Stimulated activated CD4-positive, alpha-beta T cell treated with anti-CD3 and anti-CD28 coated beads, Interleukin-15, amount 100 ng/mL, for 1 hour (primary cell): ENCODE measurements at places on chromosomes 13 and 19.

GRCh38 chr13:73351730-73352129 lies 292.9 kb downstream of the KLF5 start:
- DNase-seq = no peak

- DNase-seq = no peak
Observed at GRCh38 chr13:94382517-94382916, 97.0 kb downstream of the DCT start.

GRCh38 chr19:14563989-14564651 lies 7.7 kb downstream of the NDUFB7 start:
- no peak for DNase-seq

GRCh38 chr13:30186634-30187415 lies 120.5 kb downstream of the KATNAL1 start:
- DNase-seq = no peak

GRCh38 chr13:19864746-19865309 lies 1.4 kb upstream of the ZMYM5 start:
- DNase-seq = peak; percentile 35

- no peak for DNase-seq
Observed at GRCh38 chr13:80010286-80010831, 330.6 kb downstream of the SPRY2 start.

DNA sequence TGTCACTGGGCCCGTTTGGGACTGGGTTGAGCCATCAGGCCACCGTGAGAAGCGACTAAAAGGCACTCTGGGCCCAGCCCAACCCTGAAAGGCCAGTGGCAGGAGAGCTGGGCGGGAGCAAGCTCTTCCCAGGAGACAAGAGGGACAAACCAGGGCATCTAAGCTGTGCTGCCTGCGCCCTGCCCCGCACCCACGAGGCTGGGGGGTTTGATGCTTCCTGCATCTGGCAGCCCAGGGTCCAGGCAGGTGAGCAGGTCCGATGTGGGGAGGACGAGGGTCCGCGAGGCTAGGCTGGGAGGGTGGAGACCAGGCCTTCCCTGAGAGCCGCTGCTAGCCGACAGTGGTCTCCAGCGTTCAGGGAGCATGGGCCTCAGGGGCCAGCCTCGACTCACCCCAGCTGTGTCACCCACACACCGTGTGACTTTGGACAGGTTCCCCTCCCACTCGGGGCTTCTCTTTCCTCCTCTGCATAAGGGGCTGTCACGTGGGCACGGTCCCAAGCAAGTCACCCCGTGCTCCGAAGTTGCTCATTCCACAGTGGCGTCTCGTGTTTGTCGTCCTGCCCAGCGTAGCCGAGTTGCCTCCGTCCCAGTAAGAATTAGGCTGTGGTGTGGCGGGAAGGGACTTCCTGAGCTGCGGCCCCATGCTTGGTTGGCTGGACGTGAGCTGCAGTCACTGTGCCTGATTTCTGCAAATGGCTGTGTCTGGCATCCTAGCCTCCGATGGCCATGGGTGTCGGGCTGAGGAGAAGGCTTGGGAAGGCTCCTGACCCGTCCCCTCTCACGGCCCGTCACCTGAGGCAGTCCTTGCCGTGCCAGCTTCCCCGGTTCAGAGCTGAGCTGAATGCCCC lies 15.8 kb downstream of the PLIN4 start:
- DNase-seq = no peak

DNA sequence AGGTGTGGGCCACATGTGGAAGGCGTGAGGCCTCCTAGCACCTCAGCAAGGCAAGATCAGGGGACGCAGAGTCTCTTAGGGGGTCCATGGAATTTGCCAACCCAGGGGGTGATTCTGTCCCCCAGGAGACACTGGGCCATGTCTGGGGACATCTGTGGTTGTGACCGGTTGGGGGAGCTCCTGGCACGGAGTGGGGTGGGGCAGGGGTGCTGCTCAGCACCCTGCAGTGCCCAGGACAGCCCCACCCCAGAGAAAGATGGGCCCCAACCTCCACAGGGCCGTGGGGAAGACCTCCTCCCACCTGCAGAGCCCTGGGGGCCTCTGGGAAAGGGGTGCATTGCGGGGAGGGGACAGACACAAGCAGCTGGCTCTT lies 4.0 kb downstream of the MKNK2 start:
- no peak for DNase-seq

- no peak for DNase-seq
Observed at GRCh38 chr19:4774136-4774535, 17.4 kb upstream of the FEM1A start.

- DNase-seq = no peak
Observed at GRCh38 chr13:41603917-41604316, 146.6 kb downstream of the RGCC start.

DNA sequence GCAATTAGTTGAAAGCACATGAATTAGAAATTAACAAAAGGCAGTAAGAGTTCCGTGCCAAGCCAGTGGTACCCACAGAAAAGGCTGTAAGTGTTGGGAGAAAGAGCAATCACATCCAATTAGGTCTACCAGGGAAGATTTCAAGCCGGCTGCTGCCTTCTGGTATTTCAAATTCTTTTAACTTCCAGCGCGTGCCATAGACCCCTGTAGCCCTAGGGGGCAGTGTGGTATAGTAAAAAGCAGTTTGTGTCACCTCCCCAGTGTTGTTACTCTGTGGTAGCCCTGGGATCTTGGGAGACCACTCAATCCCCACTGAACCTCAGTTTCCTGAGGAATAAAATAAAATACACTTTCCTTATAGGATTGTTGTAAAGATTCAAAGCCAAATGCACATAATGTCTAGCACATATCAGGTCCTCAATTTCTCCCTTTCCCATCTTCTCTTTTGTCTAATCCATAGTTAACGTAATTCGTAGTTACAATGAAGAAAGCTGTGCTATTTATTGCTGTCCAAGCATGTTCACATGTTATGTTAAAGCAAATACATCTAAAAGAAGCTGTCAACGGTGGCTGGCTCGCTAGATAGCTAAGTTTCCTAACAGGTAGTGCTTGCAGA lies 230.2 kb downstream of the TDRD3 start:
- no peak for DNase-seq

DNA sequence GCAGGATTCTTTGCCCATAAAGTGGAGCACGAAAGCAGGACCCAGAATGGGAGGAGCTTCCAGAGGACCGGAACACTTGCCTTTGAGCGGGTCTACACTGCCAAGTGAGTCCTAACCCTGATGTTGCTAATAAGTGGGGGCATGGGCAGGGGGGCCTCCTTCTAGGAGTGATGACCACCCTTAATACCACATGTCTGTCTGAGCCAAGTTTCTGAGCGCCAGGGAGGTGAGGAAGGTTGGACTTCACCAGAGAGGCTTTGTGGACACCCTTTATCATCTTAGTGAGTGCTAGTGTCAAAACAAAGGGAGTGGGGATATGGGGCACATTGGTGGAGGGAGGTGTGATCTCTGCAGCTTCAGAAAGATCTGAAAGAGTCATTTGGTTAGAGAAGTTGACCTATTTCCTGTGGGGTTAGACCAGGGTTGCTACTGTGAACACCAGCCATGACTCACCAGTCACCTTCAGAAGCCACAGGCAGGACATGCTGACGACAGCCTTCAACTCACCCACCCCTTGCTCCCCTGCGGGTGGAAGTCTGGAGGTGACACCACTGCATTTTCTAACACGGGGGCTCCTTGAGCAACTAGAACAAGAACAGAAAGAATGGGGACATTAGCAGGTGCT lies 8.8 kb downstream of the ALOX5AP start:
- DNase-seq = peak; percentile 61

DNA sequence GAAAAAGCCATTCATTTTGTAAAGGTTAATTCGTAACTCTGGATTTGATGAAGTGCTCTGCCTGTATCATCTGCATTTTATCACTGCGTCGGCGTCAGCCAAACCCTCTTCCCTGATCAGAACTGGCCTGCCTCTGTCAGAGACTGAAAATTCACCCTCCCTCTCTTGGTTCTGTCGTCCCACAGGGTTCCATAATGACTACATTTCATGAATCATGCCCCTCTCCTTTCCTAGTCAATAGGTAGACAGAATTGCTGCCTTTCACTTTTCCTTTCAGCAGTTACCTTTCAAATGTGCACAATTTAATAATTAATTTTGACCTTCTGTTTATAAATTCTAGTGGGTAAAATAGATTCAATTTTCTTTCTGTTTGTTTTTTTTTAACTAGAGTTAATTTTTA lies 423.4 kb downstream of the RFC3 start:
- no peak for DNase-seq

- DNase-seq = no peak
Observed at GRCh38 chr13:94858856-94859255, 146.5 kb upstream of the SOX21 start.

- DNase-seq = no peak
Observed at GRCh38 chr19:11384778-11385129, 640 bp upstream of the EPOR start.

DNA sequence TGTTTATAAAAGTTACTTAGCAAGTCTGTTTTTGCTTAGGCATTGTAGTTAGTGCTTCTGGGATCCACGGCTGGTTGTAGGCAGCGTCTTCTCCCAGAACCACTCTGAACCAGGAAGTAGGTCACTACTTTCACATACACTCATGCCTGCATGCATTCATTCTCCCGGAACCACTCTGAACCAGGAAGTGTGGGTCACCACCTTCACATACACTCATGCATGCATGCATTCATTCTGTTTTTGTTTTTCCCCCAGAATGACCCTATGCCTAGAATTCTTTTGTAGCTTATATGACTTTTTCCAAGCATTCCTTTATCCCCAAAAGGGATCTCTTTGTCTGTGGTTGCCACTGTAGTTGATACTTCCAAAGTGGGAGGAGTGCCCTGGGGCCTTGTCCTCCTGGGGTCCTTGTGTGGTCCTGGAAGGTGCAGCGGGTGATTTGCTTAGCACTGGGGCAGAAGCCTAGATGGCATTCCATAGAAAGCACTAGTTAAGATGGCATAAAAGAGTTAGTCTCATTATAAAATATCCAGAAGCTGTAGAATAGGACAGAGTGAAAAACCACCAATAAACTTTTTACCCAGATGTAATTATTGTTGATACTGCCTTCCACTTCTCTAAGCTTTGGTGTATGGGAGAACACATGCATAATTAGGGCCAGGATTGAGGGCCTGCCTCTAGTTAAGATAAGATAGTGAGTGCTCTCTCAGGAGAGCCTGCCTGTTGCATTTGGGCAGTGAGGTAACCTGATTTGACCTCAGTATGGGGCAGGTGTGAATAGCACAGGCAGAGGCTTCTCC lies 68.6 kb upstream of the TEX29 start:
- DNase-seq = no peak

GRCh38 chr13:102035969-102036368 lies 365.9 kb downstream of the FGF14 start:
- no peak for DNase-seq

DNA sequence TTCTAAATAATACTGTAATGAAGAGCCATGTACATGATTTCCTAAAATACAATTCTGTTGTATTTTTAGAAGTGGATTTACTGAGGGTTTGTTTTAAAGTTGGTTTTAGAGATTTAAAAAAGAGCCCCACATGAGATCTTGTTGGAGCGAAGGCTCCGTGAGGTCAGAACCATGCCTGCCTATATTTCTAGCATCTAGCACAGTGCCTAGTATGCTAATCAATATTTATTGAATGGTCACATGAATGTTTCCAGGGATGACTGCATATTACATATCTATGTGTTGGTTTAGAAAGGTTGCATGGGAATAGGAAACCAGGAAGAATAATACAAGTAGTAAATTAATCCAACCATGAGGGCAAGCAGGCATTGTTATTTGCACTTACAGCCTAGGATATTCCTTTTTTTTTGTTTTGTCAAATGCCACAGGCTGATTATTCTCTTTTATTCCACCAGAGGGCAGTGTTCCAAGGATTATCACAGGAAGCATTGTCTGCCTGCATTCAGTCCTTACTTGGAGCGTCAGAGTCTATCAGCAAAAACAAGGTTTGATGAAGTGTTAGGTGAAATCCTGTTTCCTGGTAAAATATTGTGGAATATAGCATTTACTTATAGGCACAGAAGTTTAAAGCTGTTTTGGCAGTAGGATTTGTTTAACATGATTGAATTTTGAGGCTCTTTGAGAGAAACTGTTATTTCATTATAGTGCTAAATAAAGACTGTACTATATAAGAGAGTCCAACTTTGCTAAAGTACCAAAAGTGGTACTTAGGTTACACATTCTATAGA lies 46.8 kb downstream of the COG3 start:
- no peak for DNase-seq

GRCh38 chr19:54674021-54674617 lies 11.3 kb downstream of the LILRB4 start:
- no peak for DNase-seq

DNA sequence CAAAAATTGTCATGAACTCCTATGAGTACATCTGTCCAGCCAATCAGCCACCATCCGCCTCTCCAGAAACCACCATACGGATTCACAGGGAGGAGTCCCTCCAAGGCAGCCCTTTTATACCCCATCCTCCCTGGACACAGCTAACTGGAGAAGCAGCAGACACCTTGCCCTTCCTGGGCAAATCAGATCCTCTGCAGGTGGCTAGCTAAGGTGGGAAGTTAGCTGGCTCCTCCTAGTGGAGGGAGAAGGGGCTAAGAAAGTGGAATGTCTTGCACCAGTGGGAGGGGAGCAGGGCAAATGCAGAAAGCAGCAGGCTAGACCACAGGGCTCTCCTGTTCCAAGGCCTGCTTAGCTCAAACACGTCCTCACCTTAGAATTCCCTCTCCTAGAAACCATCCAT lies 46.2 kb upstream of the UQCRFS1 start:
- DNase-seq = no peak

DNA sequence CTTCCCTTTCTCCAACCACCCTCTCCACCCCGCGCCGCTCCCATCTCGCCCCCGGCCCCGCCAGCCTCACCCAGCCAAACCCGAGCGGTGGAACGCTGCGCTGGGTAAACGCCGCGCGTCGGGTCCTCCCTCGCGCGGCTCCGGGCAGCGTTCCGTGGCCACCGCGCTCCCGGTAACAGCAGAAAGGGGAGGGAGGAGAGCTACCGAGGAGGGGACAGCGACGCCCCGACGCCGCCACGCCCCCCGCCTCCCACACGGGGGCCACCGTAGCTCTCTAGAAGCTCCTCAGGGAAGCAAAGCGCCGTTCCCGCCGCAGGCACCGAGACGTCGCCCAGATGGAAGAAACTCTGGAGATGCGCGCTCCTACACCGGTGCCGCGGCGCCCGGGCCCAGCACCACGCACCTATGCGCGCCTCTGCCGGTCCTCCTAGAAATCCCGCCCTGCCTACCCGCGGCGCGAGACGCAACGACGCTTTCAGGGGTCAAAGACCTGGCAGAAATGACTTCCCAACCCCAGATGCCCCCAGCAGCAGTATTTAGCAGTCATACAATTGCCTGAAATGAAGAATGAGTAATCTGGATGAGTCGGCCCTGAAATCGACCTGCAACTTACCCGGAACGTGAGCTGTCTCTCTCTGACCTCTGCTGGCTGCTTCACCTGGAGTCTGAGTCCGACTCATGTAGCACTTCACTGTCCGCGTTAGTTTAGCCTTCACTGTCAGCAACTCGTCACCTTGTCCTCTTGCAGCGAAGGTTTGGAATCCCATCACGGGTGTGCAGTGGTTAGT lies at the start of gene RUBCNL:
Gene RUBCNL, minus strand, starts transcription at position 189 of the 788 bp plus-strand sequence. CDS start 14,777 bp downstream, outside the sequence.
- peak; percentile 13 for DNase-seq

GRCh38 chr19:13959141-13959961 lies 7.0 kb downstream of the DCAF15 start:
- DNase-seq = no peak

GRCh38 chr13:109090796-109091195 lies 461.4 kb downstream of the MYO16 start:
- no peak for DNase-seq
